CD4-positive, alpha-beta T cell treated with Interferon alpha-2 for 1 hour (primary cell): ENCODE measurements at places on chromosomes 1 and 21.
A peak's percentile ranks its signal among the peaks of the same experiment; 100 is the strongest.

DNA sequence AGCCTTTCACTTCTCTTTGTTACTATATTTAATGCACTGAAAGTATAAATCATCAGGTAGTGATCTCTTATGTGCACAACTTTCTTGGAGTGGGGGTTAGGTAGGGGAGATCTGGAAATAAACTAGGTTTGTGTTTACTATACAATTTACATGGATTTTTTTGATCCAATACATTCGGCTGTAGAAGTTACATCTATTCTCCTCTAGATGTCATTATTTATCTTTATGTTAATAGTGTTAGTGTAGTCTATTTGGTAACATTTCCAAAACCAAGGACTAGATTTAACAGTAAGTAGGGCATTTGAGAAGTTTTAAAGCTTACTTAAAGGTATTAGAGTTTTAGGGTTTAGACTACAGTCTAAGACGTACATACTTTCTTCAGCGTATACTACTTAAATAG, 5.4 kb downstream of the VPS45 start:
- DNase-seq, result no peak

DNA sequence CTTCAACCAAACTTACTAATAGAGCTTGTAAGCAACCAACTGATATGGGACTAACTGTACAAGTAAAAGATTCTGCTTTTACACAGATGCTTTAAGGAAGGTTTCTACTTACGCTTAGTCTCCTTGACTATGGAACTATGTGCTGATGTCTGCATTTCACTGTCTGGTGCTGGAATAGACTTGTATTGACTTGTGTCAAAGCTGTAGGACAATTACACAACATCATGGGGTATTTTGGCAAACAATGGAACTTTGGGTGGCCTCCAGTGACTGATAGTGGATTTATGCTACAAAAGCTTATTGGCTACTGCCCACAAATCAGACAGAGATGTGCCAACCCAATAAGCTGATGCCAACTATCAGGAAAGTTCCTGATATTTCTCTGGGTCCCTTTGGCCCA, 10.6 kb downstream of the CBR1 start:
- no peak for DNase-seq

DNA sequence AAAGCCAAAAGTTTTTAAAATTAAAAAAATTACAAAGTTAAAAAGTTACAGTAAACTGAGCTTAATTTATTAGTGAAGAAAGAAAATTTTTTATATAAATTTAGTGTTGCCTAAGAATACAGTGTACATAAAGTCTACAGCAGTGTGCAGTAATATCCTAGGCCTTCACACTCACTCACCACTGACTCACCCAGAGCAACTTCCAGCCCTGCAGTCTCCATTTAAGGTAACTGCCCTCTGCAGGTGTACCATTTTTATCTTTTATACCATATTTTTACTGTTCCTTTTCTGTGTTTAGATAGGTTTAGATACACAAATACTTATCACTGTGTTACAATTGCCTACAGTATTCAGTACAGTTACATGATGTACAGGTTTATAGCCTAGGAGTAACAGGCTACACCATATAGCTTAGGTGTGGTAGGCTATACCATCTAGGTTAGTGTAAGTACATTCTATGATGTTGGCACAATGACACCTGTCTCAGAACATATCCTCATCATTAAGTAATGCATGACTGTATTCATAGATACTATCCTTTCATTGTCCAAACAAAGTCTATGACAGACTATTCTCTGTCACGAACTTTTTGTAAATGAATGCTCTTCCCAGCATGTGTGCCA, 78.6 kb upstream of the PBX1 start:
- DNase-seq, result no peak

- DNase-seq, result peak; percentile 40
These were observed 1.9 kb upstream of the ZFYVE9 start for GRCh38 chr1:52139817-52140540.

DNA sequence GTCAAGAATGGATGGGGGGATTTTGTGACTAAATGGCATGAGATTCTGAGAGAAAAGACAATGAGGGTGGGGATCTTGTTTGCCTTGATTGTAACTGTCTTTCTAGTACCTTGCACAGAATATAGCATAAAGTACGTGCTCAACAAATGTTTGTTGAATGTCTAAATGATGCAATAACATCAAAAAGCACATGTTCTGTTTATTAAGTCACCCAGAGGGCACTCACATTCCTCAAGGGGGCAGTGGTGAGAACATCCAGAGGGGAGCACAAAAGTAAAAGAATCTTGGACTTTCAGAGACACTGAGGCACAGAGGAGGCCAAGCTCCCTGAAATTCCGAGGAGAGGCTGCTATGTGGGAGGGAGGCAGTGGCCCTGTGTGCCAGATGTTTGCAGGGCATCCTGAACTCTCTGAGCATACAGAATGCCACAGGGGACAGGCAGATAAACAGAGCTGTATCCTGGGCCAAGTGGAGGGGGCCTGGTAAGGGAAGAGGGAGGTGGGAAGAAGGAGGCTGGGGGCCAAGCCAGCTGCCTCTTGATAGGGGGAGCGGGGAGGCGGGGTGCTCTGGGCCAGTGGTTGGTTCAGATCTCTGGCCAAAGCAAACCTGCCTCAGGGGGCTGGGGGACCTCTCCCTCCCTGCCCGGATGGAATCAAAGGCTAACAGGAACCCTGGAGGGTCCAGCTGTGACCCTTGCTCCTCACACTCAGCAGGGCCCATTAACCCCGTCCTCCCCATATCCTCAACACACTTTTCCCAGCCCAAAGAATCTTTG, 6.5 kb upstream of the ATP1A2 start:
- peak; percentile 50 for DNase-seq

DNA sequence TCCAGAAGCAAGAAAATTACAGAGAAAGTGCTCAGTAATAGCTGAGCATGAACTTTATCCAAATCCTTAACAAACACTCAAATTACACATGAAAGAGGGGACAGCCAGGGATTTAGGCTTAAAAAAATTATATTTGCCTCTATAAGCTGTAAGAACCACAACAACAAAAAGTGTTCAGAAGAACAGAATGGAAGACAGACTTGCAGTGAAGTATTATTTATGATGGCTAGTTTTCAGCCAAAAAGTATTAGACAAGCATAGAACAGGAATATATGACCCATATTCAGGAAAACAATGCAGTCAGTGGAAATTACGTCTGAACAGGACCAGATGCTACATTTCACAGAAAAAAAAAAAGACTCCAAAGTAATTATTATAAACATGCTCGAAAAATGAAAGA, 1246.3 kb downstream of the NCAM2 start:
- DNase-seq, result no peak

GRCh38 chr1:66996018-66996682, 57.8 kb downstream of the SLC35D1 start:
- DNase-seq, result peak; percentile 66
